ENCODE measurements at places on chromosomes 11 and 22.

GRCh38 chr22:38935023-38935422 is 22.4 kb upstream of the APOBEC3A start:
- DNase-seq: no peak

DNA sequence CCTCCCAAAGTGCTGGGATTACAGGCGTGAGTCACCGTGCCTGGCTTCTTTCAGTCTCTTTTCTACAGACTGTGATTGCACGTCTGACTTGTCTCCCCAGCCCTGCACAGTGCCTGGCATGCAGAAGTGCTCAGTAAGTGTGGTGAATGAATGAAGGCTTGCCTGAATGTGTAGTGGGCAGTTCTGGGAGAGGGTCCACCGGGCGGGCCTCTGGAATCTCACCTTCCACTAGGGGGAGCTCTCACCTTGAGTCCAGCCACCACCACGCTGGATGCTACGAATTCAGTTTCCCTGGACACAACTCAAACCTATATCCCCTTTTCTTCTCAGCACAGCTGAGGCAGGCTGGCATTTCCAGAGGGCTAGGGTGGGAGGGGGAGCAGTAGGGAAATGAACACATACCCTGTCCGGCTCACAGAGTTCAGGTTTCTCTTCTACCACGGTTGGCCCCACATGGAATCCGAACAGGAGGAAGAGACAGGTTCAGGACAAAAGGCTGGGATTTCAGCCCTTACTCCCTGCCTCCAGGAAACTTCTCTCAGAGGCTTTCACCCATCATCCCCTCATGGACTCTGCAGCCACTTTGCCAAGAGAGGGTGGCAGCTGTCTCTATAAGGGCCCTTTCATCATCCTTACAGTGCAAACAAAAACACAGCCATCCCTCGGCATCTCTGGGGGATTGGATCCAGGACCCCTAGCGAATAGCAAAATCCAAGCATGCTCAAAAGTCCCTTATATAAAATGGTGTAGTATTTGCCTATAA is 86.8 kb downstream of the NECTIN1 start:
- no peak for DNase-seq

DNA sequence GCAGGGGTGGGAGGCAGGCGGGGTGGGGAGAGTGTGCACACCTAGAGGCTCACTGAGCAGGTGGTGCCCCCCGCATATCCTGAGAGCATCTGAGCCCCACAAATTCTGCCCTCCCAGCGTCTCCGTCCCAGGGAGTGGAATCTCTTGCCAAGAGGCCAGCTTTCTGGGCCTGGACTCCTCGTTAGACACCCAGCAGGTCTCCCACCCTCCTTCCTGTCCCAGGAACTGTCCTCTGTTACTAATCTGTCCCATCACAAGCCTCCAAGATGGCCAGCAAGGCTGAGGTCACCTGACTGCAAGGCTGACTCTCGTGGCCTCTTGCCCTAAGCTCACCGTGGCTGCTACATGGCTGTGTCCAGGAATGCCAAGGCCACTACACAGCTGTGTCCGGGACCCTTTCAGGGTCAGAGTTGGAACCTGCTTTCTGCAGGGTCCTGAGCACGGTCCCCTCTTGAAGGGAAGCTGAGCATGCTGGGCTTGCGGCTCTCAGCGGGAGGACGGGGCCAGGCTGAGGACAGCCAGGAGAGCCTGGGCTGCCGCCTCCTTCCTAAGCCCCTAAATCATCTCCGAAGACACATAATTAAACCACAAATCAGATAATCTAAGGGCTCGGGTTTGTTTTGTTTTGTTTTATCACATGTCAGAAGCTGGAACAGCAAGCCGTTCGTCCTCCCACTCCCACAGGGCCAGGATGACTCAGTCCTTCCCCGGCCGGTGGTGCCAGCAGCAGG is 1327.3 kb downstream of the TBC1D22A start:
- peak; percentile 45 for DNase-seq

- DNase-seq: no peak
Observed at GRCh38 chr11:6979365-6979764, 40.8 kb downstream of the ZNF214 start.

GRCh38 chr22:45997777-45998637 is 21.0 kb upstream of the WNT7B start:
- DNase-seq: no peak

DNA sequence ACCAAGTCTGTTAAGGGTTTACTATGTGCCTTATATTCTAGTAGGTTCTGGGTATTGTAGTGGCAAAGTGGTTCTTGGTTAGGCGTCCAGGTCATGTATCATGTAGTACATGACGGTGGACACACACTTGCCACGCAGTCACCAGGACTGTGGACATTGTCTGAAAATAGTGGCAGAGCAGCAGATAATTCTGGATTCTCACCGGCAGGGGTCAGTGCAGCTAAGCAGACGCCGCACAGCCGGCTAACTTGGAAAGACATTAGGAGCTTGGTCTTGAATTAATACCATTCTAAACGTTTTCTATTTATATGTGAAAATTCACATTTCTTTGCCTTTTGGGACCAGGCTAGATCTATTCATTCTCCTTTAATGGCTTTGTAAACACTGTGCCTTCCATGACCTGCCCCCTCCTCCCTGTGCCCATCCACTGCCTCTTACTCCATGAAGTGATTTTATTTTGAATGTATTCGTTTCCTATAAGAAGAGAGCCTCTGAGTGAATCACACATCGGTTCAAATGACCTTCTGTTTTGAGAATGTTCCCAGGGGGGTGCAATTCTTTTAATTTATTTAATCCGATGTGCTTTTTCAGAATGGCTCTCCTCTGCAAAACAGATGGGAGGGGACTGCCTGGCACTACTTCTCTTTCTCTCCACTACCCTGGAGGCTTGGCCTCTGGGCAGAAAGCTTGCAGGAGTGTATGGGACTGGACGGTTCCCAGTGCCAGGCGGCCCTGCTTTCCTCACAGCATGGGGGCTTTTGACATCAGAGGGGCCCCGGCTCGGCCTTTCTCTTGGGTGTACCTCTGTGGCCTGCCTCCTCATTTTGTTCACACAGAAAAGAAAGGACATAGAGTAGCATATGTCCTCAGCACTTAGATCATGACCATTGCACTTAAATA is 378.0 kb downstream of the NTM start:
- DNase-seq: peak; percentile 62

DNA sequence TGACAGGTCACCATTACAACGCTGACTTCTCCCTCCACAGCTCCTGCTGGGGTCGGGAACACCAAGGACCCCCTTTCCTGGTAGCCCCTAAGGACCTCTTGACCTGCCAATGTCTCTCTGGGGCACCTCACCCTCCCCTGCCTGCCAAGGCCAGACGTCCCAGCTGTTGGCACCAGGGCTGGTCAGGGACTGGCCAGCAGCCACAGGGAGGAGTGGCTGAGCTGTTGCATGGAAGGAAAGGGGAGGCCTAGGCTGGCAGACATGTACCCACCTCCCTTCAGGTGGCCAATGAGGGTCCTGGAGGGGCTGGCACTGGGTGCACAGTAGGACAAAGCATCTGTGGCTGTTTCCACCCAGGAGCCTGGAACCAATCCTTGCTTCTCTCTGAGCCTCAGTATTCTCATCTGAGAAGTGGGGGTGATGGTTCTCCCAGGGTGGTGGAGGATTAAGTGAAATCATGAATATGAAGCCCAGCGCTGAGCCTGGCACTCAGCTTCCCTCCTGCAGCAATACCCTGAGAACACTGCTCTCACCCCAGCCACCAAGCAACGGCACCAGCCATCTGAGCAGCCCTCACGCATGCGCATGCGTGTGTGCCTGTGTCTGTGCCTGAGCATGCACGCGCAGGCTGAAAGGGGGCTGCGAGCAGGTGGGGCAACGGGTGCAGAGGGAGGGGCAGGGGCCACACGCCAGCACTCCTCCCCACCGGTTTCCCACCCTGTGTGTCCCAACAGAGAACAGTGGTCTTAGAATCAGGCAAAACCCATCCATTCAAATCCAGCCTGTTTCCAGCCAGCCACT is 5.9 kb downstream of the KCNJ4 start:
- no peak for DNase-seq

DNA sequence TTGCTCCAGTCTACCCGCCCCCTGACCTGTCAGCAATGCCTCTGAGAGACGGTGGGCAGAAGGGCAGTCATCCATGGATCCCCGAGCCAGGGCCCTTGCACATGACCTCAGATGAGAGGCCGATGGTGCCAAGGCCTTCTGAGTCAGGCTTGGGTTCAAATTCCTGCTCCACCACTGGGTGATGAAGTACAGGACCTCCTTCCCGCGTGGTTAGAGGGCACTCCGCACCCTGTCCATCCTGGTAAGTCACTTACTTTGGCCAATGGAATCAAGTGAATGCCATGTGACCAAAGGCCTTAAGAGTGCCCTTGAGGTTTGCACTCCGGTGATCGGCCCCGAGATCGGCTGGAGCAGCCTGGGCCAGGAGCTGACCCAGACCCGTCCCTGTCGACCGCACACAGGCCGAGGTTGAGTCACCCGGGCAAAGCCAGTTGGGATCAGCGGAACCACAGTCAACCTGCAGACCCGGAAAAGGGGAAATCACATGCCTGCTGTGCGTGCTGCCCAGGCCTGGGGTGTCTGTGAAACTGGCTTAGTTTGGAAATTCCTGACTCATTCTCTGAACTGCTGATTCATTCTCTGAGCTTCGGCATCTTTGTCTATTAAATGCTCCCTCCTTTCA is 48.9 kb downstream of the RTL6 start:
- no peak for DNase-seq

DNA sequence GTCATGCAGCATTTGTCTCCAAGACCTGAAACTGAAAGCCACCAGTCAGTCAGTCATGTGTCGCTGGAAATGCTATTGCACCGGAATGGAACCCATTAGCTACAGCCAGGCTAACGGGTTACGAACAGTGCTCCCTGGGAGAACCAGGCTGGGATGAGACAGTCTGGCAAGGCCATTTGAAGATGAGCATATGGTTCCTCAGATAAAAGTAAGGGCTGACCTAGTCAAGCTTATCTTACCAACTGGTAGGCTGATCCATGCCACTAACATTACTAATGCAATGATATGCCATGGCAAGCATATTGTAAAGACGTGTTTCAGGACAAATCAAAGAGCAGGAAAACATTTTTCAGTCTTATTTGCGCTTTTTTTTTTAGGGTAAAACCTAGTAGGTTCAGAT is 28.4 kb downstream of the NAP1L4 start:
- DNase-seq: no peak

DNA sequence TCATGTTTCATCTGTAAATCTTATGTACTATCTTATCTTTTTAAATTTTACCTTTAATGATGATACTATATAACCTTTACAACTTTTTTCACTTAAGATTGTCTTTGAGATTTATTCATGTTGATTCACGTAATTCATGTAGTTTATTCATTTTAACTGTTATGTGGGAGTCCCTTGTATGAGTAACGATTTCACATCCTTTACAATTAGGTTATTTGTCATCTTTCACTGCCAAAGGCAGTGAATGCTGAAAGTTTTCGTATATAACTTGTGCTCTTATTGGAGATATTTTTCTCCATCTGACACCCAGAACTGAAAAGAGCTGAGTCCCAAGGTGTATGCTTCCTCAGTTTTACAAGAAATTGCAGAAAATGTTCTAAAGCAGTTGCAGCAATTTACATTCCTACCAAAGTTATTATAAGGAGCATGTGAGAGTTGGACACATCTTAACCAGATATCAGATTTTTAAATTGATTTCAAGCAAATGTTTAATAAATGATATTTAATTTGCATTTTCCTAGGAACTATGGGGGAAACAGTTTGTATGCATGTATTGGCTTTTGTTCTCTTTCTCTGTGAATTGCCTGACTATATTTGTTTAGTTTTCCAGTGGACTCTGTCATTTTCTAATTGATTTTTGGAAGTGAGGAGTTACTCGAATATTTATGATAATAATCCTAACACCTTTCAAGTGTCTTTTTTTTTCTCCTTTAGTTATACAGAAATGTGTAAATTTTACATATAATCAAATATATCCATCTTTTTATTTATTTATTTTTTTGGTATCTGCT is 6.4 kb downstream of the ARL14EP start:
- no peak for DNase-seq

DNA sequence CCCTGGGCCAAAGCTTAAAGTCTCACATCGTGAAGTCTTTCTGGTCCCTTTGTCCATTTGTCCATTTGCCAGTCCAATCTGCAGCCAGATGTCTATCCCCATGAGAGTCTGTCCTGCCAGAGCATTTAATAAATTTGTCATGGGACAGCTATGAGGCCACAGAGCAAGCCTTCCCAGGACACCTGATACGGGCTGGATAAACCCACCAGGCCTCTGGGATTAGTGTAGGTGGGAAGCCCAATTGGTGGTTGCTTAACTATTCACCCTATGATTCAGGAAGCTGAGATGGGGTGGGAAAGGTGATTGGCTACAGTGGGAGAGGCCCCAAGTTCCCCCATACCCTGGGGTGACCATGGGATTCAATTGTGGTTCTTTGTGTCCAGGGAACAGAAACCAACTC is 39.9 kb downstream of the MYEOV start:
- DNase-seq: no peak

GRCh38 chr11:57482782-57483561 is 22.6 kb downstream of the RTN4RL2 start:
- DNase-seq: peak; percentile 79

- no peak for DNase-seq
Observed at GRCh38 chr11:119932828-119933562, 204.0 kb upstream of the NECTIN1 start.

DNA sequence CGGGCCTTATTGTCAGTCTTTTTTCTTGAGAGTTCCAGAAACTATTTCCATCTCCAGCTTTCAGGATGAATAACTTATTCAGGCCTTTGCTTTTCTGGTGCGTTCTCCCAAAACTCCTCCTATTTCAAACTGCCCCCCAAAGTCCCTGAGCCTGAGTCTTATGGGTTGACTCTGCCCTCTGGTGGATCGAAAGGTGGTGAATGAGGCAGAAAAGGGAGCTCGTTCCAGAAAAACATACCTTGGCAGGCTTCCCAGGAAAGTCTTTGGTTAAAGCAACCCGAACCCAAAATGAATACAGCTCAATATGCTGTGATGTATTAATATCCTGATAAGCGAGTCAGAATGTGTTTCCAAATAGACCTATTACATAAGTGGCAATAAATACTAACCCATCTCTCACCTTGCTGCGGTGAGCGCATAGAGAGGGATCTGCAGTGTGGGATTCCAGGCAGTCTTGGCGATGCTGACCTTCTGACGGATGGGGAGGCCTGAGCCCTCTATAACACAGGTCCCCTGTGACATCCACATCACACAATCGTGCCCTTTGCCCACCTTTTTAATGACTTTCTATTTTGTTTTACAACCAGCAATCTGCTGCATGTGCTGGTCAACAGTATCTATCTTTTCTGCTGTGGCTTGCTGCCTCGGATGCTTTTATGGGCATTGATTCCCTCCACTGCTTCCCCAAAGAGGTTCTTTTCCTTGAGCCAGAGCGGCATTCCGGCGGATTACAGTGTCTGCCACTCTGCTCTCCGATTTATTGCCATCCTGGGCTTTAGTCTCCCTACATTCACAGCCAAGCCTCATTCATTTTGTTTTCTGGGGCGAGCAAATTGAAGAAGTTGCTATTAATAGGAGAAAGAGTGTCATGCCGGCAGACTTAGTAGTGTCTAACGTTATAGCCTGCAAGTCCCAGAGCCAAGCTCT is 756.8 kb downstream of the NTM start:
- DNase-seq: peak; percentile 87

GRCh38 chr22:38700270-38700788 is 414 bp downstream of the JOSD1 start:
- no peak for DNase-seq

- no peak for DNase-seq
Observed at GRCh38 chr11:82732348-82732733, 1.3 kb downstream of the FAM181B start.

Measured in hindlimb muscle (tissue), 1 donor.